ENCODE measurements at places on chromosomes 16 and 17.

GRCh38 chr17:75843577-75844529 lies at the start of gene UNC13D:
TSS of gene UNC13D (minus strand) at chr17:75844404. CDS start at chr17:75844337, 67 bp downstream.
- DNase-seq = no peak

DNA sequence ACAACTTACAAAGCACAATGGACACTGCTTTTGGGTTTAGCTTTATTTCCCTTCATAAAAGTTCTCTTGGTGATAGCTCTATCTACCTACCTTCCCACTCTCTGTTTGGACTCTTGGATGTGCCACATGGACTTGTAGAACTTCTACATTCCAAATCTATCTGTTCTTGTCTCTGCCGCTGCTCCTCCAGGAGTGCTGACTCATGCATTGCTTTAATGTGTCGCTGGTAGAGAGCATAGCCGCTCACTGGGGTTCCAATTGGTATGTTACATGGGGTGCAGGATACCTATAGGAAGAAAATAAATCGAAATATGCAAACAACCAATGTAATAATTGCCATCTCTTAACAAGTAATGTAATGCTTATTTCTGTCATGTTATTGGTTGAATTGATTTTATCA lies 92.1 kb downstream of the TTC19 start:
- DNase-seq = no peak

DNA sequence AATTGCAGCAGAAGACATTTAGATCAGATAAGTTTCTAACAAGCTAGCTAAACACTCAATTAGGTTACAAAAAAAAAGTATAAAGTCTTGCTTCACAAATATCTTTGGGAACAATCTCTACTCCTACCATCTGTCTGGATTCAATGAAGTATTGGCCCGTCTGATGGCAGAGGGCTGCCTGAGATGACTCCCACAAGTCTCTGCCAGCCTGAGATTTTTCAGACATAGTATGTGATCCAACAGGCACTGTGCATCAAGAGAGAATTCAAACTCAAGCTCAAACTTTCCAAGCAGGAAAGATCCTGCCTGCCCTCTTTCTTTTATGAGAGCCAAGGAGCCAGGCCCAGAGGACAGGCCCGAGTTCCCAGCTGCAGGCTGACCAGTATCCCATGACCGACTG lies 22.6 kb downstream of the SLC39A11 start:
- no peak for DNase-seq

GRCh38 chr16:75250809-75251279 lies 580 bp downstream of the BCAR1 start:
- no peak for DNase-seq

DNA sequence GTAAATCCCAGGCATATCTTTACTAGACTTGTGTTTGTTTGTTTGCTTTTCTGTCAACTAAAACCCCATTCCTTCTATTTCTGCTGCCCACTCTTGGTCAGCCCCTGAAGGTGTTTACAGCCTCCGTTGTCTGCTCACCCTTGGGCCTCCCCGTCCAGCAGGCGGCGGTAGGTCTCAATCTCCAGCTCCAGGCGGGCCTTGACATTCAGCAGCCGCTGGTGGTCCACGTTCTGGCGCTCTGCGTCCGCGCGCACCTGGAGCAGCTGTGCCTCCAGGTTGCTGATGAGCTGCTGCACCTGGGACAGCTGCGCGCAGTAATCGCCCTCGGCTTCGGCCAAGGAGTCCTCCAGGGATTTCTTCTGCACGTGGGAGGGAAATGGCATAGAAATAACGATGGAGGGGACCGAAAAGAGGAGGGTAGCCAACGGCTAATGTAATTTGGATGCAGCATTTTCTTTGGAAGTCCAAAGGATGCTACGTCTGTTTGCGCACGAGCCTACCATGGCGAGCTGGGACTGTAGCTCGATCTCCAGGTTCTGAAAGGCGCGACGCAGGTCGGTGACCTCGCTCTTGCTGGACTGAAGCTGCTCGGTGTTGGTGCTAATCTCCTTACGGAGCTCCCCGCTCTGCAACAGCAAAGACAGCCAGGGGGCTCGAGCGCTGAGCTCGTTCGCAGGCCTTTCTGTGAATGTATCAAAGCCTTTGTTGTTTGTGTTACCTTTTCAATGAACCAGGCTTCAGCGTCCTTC lies 3.9 kb downstream of the KRT12 start:
- no peak for DNase-seq

DNA sequence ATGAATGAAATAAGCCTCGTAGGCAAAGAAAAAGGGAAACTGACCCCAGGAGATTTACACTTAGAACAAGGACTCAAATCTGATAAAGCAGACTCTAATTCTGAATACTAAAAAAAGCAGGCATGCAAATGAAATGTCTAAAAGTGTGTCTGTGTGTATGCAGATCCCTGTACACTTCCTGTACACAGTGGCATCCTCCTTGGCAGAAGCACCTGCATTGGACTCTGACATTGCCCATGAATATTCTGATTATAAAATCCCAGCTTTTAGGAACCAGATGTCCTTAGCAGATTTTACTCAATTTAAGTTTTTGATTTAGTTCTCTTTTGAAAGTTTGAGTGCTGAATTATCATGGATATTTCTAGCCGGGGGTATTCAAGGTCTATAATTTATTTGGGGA lies 306.0 kb upstream of the CDH8 start:
- DNase-seq = no peak

DNA sequence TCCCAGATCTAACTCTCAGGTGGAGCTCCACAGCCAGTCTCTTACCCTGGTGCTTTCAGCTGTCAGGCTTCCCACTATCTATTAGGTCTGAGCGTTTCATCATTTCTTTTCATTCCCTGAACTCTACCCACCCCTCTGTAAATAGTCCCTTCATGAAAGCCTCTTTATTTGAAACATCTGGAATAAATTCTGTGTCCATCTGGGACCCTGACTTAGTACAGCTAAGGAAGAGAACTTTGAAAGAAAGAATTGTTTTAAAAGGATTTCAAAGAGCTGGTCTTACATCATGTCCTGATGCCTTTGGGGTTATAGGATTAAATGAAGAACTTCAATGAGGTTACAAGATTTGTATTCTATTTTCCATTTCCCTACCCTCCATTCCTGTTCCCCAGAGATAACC lies 388.5 kb upstream of the CA10 start:
- no peak for DNase-seq

- no peak for DNase-seq
These were observed 17.9 kb upstream of the AP1G1 start for GRCh38 chr16:71826533-71827017.

GRCh38 chr16:25060920-25061319 lies 45.8 kb upstream of the ARHGAP17 start:
- no peak for DNase-seq

GRCh38 chr17:8859804-8860430 lies 7.6 kb downstream of the PIK3R6 start:
- no peak for DNase-seq

DNA sequence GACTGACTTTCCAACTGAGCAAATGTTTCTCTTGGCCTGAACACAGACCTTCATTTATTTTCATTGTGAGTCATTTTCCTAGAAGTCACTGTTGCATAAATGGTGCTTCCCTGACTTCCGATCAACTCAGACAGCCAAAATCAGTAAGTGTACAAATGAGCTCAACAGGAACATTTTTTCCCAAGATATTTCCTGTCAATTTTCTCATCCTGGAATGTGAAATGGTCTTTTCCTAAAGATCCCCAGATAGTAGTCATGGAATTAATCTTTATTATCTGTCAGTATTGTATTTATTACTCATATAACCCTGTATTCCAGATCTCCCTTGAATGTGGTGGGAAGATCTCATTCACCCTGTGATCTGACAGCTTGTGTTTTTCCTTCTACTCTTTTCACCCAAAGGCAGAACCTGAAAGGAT lies 360.3 kb upstream of the KIF2B start:
- no peak for DNase-seq

- no peak for DNase-seq
These were observed 5.1 kb upstream of the SUZ12 start for GRCh38 chr17:31931756-31932155.

DNA sequence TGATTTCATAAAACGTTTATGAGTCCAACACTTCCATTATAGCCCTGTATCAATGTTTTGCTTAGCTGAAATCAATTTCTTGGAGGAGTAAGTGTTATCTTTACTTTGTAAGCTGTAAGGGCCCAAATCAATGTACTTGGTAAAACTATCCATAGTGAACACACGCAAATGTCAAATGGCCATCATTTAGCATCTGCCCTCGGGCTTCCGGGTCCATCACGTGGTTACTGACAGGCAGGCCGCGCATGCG lies 687 bp upstream of the NARF start:
- DNase-seq = no peak

- DNase-seq = no peak
These were observed 4.4 kb upstream of the CSNK1D start for GRCh38 chr17:82277851-82278250.

DNA sequence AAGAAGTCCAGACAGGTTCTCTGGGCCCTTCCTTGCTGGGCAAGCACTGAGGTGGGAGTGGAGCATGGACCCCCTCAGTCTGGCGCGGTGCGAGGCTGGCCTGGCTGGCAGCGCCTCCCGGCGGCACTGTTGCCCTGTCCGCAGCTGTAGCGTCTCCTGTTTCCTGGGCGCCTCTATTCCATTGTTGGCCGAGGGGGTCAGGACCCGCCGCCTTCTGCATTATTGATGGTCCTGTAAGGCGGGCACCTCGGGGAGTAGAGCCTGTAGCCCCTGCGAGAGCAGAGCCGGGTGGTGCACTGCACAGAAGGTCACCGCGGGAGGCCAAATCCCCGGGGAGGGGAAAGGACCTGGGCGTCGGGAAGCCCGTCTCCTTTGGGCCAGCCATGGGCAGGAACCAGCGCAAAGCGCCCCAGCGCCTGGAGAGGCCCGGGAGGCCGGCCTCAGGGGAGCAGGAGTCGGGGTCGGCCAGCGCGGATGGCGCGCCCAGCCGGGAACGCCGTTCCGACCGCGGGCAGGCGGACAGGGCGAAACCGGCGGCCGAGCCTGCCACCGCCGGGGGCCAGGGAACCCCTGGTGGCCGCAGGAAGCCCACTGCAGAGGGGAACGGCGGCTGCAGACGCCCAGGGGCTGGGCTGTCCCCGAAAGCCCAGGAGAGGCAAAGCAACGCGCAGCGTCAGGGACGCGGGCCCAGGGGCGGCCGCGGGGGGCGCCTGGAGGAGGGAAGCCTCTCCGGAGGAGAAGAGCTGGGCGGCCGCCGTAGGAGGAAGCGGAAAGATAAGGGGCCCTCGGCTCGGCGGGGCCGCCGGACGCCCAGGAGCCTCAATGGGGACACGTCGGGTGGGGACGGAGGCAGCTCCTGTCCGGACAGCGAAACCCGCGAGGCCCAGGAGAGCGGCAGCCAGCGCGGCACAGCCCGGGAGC lies at the start of gene MYO15B:
Gene MYO15B (plus strand): TSS at position 126 of the 921 bp plus-strand sequence. CDS start 258 bp downstream, at position 384.
- DNase-seq = peak; percentile 43

GRCh38 chr17:41905172-41905571 lies 13.6 kb downstream of the ACLY start:
- no peak for DNase-seq

- no peak for DNase-seq
These were observed 68.0 kb downstream of the AATF start for GRCh38 chr17:37016780-37017179.

DNA sequence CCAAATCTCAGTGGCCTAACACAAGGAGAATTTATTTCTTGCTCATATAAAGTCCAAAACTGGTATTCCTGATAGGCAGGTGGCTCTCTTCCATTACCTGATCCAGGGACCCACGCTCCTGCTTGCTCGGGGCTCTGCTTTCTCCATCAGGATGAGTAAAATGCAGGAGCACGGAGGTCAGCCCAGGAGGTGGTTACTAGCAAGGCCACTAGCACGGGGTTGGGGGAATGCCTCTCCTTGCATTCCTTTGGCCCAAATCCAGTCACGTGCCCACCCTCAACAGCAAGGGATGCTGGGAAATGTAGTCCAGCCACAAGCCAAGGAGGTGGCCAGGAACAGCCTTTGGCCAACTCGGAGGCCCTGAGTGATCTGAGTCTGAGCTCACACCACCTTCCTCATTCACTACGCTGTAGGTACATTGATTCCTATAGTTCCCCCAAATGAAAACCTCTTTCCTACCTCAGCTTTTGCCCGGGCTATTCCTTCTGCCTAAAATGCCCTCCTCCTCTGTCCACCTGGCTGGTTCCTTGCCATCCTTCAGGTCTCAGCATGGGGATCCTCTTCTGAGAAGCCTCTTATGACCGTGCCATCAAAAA lies 38.3 kb upstream of the HAPSTR1 start:
- no peak for DNase-seq

DNA sequence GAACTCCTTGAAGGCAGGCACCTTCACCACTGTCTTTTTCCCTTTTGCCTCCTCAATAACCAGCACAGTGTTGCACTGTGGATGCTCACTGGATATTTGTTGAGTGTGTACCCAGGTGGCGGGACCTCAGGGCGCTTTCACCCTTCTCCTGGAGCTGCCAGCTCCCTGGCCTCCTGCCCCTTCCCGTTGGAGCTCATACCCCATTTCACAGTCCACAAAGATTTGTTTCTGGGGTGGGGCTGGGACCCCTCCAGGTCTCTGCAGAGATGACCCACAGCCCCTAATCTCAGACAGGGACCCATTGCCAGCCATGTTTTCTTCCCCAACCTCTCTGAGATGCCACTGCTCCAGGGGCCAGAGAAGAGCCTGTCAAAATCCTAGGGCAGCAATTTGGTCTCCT lies 12.4 kb downstream of the ALOX12B start:
- no peak for DNase-seq

DNA sequence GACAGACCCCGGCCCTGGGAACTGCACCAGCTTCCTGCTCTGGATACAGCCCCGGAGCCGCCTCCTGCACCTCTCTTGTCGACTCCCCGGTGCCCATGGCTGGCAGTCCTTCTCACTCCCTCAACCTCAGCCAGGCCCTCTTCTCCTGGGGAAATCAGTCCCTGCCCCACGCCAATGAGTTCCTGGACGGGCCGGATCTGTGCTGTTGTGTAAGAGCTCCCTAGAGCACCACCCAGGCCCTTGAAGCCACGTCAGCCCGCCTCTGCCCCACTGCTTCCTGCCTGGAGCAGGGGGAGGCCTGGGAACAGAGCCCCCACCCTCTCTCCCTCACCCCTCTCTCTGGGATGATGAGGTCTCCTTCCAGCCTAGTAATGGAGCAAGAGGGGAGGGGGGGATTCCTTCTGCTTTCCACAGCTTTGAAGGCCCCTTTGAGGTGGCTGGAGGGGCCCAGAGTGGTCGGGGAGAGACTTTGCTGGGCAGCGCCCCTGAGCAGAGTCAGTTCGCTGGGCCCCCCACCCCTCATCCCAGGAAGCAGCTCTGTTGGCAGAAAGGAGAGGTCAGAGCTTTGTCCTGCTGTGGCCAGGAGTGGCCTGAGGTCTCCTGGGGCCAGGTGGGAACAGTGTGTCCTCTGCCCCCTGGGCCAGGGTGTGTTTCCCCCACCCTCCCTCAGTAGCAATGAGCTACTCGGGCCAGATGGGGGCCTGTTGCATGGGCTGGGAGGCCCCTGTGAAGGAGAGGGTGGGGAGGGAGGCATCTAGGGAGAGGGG lies 3.8 kb downstream of the PRR29 start:
- DNase-seq = no peak

DNA sequence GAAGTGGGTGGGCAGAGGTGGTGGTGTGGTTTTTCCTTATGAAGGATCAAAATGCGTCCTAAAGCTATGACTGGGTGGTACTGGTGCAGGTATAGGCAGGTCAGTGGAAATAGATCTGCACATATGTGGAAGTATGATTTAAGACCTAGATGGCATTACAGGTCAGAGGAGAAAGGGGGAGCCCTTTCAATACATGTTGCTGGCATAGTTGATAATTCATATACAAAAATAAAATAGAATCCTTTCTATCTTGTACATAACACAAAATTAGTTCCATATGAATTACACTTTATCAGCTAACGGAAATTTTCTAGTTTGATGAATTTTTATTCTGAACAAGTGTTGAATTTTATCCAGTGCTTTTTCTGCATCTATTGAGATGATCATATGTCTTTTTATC lies 20.8 kb upstream of the PIK3R5 start:
- DNase-seq = no peak

GRCh38 chr16:81779536-81780320 lies 637 bp downstream of the PLCG2 start:
- DNase-seq = no peak
